ENCODE measurements at places on chromosomes 13 and 19.

DNA sequence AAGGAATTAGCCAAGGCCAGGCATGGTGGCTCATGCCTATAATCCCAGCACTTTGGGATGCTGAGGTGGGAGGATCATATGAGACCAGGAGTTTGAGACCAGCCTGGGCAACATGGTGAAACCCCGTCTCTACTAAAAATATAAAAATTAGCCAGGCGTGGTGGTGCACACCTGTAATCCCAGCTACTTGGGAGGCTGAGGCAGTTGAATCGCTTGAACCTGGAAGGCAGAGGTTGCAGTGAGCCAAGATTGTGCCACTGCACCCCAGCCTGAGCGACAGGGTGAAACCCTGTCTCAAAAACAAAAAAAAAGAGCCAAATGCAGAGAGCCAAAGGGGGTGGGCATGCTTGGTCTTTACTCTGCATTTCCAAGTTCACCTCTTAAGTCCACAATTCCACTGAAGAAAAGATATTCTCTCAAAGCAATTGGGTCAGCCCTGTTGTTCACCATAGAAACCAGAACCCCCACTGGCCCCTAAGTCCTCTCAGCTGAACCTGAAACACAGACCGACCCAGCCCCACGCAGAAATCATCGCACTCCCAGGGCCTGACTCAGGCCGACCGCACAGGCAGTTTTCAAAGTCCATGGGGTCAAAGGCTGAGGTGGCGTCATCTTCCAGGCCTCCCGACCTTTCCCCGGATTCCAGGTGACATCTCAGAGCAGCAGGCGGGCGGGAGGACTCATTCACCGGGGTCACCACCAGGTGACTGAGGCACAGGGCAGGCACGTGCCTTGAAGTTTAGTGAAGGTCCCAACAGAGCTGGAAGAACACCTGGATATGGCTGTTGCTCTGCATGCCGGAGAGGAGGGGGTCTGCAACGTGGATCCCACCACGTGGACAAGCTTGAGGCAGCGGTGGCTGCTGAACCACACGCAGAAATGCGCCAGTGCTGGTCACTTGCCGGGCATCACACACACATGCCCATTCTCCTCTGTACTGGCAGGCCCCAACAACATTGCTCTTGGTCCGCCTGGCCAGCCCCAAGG lies 33.1 kb downstream of the SLC25A42 start:
- DNase-seq: no peak

- DNase-seq: no peak
These were observed 357.2 kb downstream of the DLEU7 start for GRCh38 chr13:50485979-50486935.

- no peak for DNase-seq
These were observed 15.5 kb upstream of the ZNF835 start for GRCh38 chr19:56687031-56687430.

- DNase-seq: no peak
These were observed 21.9 kb upstream of the USP12 start for GRCh38 chr13:27193496-27193895.

GRCh38 chr19:28332351-28332750 lies 880.6 kb downstream of the UQCRFS1 start:
- DNase-seq: no peak

DNA sequence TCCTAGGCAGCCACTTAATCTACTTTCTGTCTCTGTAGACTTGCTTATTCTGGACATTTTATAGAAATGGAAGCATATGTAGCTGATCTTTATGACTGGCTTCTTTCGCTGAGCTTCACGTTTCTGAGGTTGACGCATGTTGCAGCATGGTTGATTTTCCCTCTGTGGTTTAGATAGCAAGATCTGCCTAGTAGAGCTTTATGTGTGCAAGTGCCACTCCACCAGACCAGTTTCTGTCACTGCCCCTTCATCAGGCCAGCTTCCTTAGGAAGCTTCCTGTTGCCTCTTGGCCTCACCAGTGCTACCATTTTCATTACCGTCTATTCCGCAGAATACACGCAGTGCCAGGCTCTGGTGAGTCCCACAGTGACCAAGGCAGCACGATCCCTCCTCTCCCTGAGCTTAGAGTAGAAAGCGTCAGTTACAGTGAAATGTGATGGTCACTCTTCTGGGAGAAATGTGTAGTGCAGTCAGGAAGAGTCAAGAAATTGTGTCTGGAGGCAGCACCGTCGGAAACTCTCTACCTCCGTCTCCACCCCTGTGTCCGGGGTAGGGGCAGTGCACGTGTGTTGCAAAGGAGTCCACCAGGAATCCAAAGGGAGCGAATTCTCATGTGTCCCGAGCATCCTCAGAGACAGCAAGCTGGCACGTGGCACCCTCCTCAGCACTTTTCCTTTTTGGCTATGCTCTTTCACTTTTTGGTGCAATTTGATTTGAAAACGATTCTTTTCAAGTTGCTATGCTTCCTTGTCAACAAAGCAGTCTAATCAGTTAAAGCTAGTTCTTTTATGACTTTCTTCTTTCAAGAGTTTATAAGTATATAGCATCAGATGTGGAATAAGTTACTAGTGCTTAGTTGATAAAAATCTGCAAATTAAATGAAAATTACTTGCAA lies 45.4 kb upstream of the GPR183 start:
- DNase-seq: no peak

DNA sequence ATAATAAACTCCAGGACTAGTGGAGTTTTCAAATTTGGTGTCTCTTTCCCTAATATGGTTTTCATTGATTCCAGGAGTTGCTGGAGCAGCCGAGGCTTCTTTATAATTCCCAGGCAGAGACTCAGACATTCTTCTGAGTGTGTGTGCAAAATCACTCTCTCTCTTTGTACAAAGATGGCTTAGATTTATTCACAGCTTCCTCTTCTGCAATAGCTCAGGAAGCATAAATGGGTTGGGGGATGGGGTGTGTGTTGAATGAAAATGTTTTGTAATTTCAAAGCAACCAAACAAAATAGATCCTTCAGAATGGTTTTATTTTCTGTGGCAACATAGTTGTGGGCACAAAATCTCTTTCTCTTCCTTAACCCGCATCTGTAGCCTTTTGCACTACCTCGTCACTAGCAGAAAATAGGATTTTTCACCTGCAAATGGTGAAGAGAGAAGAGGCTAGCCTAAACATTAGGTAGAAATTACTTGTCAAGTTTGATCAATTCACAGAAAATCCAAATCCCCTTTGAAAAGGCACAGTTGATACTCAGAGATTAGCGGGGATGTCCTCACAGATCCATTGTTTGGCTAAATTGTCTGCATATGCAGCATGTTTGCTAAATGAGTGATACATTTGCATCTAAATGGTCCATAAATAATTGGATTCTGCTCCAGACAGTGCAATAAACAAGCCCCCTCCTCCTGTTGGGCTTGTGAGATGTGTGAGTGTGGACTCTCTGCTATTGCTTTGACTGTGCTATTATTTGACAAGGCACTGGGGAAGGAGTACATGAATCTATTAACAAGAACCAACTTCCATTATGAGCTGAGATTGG lies 66.7 kb downstream of the CBY2 start:
- no peak for DNase-seq

DNA sequence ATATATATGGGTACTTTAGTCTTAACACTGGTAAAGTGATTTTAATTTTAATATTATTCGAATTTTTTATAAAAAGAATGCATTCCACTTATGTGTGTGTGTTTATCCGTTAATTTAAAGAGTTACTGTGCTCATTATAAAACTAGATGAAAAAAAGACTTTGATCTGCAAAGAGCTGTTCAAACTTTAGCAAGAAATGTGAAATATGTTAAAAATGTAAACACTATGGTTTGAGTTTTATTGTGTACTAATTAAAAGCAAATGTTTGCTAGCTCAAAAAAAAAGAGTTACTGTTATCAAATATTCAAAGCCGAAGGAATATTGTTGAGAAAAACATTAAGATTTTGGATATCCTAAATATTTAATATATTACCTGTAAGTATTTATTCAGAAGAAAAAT lies 34.5 kb downstream of the UFM1 start:
- DNase-seq: no peak

DNA sequence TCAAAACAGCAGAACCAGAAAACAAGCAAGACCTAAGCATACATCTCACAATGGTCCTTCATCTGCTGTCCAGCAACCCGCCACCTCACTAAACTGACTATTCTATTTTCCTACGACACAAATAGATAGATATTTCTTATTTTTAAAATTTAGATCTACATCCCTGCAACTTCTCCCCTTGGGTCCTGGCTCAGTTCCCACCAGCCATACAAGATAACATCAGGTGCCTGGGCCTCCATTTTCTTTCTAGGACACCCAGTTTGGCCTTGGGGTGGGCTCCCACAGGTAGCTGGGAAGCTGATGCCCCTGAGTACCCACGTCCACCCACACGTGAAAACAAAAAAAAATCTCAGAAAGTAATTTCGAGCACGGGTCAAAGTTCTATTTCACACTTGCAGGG lies 47.6 kb downstream of the TGDS start:
- DNase-seq: no peak

- no peak for DNase-seq
These were observed 72.2 kb downstream of the RASA3 start for GRCh38 chr13:114059946-114060860.
